ENCODE measurements at places on chromosomes 5 and 9.

DNA sequence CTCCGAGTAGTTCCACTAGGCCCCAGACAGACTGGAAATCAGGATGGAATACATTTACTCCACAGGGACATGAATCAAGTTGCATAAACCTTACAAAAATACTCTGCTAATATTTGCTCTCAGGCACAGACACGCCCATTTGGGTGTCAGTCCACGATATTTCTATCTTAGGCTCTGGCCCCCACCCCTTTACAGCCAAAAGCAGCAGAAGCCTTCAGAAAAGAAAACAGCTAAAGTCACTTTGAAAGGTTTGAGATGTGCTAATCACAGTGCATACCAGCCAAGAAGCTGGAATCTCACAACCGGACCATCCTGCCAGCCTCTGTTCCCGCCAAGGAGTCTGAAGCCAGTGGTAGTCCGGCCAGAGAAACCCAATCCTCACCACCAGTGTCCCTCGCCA lies 22.6 kb downstream of the PTPN3 start:
- no peak overlapping the region for H3K27ac ChIP-seq
- H3K4me1 ChIP-seq = no peaks in the 10 kb centered on the region
- peaks cover 3% of the 10 kb centered on the region for H3K27me3 ChIP-seq
- no peaks in the 10 kb centered on the region for H3K36me3 ChIP-seq

DNA sequence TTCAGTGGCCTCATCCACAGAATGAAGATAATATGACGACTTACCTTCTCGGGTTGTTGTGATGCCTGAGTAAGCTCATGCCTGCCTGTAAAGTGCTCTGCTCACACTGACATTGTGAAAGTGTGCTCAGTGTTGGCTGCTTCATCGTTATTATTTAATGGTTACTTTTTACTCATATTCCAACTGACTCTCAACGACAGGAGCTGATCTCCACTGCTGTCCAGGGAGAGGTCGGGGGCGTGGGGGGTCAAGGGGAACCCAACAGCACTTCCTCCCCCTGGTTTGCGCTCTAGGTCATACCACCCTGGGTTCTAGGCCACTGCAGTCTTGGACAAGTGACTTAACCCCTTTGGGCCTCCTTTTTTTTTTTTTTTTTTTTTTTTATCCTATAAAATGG lies 52.9 kb upstream of the ANGPTL2 start:
- no peaks in the 10 kb centered on the region for H3K4me1 ChIP-seq
- H3K4me3 ChIP-seq = no peak overlapping the region
- no peak overlapping the region for H3K27ac ChIP-seq
- H3K36me3 ChIP-seq = no peaks in the 10 kb centered on the region
- DNase-seq = no peak

- no peaks in the 10 kb centered on the region for H3K36me3 ChIP-seq
- H3K4me1 ChIP-seq = no peaks in the 10 kb centered on the region
- DNase-seq = no peak
Observed at GRCh38 chr9:2000314-2000713, 14.8 kb upstream of the SMARCA2 start.

DNA sequence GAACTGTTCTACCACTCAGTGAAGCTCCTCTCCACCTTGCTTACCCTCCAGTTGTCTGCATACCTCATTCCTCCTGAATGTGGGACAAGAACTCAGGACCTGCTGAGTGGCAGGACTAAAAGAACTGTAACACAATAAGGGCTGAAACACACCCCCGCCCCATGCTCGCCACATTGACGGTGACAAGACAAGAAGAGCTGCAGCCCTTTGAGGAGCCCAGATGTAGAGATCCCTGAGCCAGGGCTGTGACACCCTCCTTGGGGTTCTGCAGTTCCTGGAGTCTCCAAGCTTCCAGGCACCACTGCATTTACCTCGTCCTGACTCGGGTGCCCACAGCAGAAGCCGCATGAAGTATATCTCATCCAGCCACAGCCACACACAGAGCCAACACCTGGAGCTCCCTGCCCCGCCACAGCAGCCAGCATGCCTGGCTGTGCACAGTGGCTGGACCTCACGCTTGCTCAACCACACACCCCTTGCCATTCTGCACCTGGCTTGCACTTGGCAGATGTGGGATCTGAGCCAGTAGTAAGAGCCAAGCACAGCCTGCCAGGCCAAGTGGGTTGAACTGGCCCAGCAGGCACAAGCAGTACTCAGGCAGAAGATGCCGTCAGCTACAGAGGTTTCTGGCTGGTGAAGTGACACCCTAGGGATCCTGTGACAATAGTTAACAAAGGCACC lies 166.1 kb downstream of the RNF180 start:
- H3K36me3 ChIP-seq = no peaks in the 10 kb centered on the region
- H3K27me3 ChIP-seq = no peaks in the 10 kb centered on the region
- no peak overlapping the region for H3K27ac ChIP-seq

All from effector memory CD4-positive, alpha-beta T cell (primary cell).